Natural killer cell (primary cell): ENCODE measurements at places on chromosomes 12 and 14. TPM values are rescaled to one million over a fixed set of nuclear protein-coding genes. Genes with fewer than 3 reads are reported as not detected.

DNA sequence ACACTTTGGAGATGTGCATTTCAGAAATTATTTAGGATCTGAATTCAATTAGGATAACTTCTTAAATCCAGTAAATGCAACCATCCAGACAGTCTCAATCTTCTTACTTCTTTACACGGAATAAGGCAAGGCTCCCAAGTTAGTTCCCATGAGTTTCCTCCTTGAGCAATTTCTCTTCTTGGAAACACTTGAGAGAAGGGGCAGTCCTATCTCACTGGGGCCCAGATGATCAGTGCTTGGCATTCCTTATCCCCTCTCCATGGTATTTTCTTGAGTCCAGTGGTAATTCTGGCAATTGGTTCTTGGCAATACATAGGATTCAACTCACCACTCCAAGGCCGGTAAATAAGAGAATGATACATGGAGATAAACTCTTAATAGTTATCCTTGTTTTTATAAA, 87.1 kb upstream of the PTHLH start:
- H3K4me1 ChIP-seq, result no peaks in the 10 kb centered on the region
- H3K4me3 ChIP-seq, result no peak overlapping the region
- H3K27me3 ChIP-seq, result no peaks in the 10 kb centered on the region
- no peak for DNase-seq

GRCh38 chr14:73162251-73162650, 25.9 kb downstream of the PSEN1 start:
- no peaks in the 10 kb centered on the region for H3K27me3 ChIP-seq
- no peak for DNase-seq
- peaks cover 31% of the 10 kb centered on the region for H3K36me3 ChIP-seq
- no peak overlapping the region for H3K4me3 ChIP-seq

The SPIC gene
- total RNA-seq, result not detected

The RAD51AP1 gene
- 5.2 TPM for total RNA-seq

The RNU4-1 gene
- total RNA-seq, result 1,610 TPM

The RTL1 gene
- total RNA-seq, result not detected

DNA sequence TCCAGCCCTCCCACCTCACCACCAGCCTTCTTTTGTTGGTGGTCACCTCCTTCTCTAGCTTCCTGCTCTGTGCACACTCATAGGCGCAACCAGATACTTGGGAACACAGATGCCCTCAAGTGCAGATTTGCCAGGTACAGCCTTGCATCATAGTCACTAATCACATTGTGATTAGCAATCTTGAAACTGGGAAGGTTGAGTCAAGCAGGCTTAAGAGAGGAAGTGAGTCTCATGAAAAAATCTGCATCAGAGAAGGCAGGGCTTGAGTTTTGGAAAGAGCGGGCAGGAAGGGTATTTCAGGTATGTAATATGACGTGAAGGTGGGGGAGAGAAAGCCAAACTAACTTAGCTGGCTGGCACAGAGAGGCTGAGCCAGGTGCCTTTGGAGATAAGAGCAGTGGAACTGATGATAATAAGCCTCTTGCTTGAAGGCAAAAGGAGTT, 2.7 kb upstream of the RABGGTA start:
- DNase-seq, result no peak
- H3K27ac ChIP-seq, result peak overlapping the region; percentile 37
- peaks cover 5% of the 10 kb centered on the region for H3K36me3 ChIP-seq
- peaks cover 44% of the 10 kb centered on the region for H3K4me1 ChIP-seq
- no peak overlapping the region for H3K4me3 ChIP-seq

- DNase-seq, result no peak
- no peak overlapping the region for H3K4me3 ChIP-seq
- no peaks in the 10 kb centered on the region for H3K36me3 ChIP-seq
- no peaks in the 10 kb centered on the region for H3K4me1 ChIP-seq
Observed at GRCh38 chr12:101051901-101052550, 158.0 kb downstream of the SLC5A8 start.

The BEGAIN gene
- total RNA-seq, result not detected

The PLEK2 gene
- total RNA-seq, result not detected

DNA sequence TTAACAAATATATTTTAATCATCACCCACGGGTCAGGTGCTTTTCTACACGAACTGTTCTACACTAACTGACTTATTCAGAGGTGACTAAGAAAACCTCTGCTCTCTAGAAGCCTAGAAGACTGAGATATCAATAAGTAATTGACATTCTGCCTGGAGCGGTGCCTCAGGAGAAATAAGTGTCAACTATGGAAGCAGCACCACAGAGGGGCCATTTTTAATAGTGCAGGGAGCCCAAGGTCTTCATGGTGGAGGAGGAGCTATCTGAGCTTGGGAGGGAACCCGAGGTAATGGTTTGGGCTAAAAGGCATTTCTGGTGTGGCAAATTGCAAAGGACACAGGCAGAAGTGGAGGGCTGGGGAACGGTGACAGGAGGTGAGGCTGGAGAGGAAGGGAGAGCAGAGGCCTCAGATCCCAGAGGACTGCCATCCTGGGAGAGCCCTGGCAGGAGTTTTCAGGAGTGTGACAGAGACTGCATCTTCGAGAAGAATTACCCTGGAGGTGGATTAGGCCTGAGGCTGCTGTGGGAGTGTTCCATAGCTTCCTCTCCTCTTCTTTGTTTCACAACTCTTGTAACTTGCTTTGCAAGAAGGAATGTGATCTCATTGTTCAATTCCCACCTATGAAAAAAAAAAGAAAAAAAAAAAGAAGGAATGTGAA, 123.1 kb downstream of the NPAS3 start:
- H3K4me1 ChIP-seq, result no peaks in the 10 kb centered on the region
- no peak overlapping the region for H3K4me3 ChIP-seq
- no peak overlapping the region for H3K27ac ChIP-seq
- no peak for DNase-seq
- H3K27me3 ChIP-seq, result no peaks in the 10 kb centered on the region

The DPPA3 gene
- not detected for total RNA-seq

The C12orf50 gene
- 0.18 TPM for total RNA-seq

The TAS2R42 gene
- not detected for total RNA-seq

- DNase-seq, result no peak
- H3K4me3 ChIP-seq, result no peak overlapping the region
- H3K36me3 ChIP-seq, result no peaks in the 10 kb centered on the region
- H3K4me1 ChIP-seq, result no peaks in the 10 kb centered on the region
Observed at GRCh38 chr14:29262979-29263378, 496.4 kb downstream of the FOXG1 start.

- DNase-seq, result no peak
- H3K36me3 ChIP-seq, result no peaks in the 10 kb centered on the region
- H3K4me1 ChIP-seq, result no peaks in the 10 kb centered on the region
- no peak overlapping the region for H3K27ac ChIP-seq
- H3K4me3 ChIP-seq, result no peak overlapping the region
- H3K27me3 ChIP-seq, result no peaks in the 10 kb centered on the region
Observed at GRCh38 chr12:24853094-24853493, 95.8 kb downstream of the BCAT1 start.

GRCh38 chr12:125015680-125016310, 22.4 kb downstream of the BRI3BP start:
- no peaks in the 10 kb centered on the region for H3K4me1 ChIP-seq
- no peak for DNase-seq
- H3K4me3 ChIP-seq, result no peak overlapping the region
- no peaks in the 10 kb centered on the region for H3K27me3 ChIP-seq
- H3K36me3 ChIP-seq, result peaks cover 3% of the 10 kb centered on the region
- H3K27ac ChIP-seq, result no peak overlapping the region

GRCh38 chr12:115640929-115641328, 636.6 kb downstream of the MED13L start:
- H3K27me3 ChIP-seq, result no peaks in the 10 kb centered on the region
- no peaks in the 10 kb centered on the region for H3K4me1 ChIP-seq
- no peak for DNase-seq
- H3K36me3 ChIP-seq, result no peaks in the 10 kb centered on the region
